Hematopoietic multipotent progenitor cell treated with erythropoietin and hydrocortisone succinate and interleukin-3 and kit ligand, for 17 days (in vitro differentiated cells): ENCODE measurements at places on chromosomes 7 and 10.

DNA sequence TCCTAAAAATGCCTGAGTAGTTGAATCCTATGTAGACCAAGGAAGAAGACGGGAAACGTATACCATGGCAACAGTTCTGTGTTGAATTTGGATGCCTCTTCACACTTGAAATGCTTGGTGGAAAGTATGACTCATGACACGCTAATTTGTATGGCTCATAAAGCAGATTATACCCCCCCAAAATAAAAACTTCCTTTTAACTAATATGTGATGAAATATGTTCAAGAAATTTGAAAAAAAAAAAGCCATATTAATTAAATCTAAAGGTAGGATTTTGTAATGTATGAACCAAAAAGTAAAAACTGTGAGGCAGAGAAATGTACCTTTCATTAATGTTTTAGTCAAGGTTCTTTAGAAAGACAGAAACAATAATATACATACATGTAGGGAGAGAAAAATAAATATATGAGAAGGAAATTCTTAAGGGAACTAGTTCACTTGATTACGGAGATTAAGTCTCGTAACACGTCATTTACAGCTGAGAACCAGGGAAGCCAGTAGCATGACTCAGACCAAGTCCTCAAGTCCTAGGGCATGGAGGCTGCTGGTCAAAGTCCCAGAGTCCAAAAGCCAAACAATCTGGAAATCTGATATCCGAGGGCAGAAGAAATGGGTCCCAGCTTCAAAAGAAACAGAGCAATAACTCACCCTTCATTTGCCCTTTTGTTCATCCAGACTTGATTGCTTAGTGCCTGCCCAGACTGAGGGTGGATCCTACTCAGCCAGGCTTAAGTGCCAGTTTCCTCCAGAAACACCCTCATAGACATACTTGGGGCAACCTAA lies 485.1 kb downstream of the SEMA3D start:
- DNase-seq, result no peak

GRCh38 chr7:20224025-20224424 lies 6.8 kb upstream of the MACC1 start:
- no peak for DNase-seq

GRCh38 chr10:131495224-131495623 lies 183.7 kb upstream of the TCERG1L start:
- DNase-seq, result no peak

DNA sequence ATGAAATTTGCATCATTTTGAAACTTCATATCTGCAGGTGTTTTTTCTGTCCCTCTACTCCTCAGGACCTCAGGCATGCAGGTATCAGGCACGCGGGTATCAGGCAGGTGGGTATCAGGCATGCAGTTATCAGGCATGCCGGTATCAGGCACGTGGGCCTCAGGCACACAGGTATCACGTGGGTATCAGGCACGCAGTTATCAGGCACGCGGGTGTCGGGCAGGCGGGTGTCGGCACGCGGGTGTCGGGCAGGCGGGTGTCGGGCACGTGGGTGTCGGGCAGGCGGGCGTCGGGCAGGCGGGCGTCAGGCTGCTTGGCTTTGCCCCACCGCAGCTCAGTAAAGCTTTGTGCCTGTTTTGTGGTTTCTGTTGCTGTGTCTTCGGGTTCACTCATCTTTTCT lies 8.7 kb downstream of the SPRN start:
- DNase-seq, result no peak

GRCh38 chr10:89846281-89846630 lies 144.9 kb downstream of the KIF20B start:
- DNase-seq, result no peak

DNA sequence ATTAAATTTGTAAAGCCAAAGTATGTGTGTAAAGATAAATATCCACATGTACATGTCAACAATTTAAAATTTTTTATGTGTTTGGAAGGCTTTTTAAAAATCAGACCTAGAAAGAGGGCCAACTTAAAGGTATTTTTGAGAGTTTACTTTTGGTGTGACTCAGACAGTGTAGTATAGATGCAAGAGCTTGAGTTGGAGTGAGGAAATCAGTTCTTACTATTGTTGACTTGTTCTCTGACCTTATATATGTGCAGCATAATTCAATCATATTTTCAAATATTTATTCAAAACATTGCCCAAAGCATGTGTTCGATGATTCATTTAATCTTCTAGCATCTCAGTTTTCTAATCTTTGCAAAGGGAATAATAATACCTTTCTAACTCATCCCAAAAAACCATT lies 243.7 kb upstream of the PRKCQ start:
- DNase-seq, result no peak

GRCh38 chr10:4333459-4333894 lies 492.5 kb upstream of the AKR1E2 start:
- no peak for DNase-seq

DNA sequence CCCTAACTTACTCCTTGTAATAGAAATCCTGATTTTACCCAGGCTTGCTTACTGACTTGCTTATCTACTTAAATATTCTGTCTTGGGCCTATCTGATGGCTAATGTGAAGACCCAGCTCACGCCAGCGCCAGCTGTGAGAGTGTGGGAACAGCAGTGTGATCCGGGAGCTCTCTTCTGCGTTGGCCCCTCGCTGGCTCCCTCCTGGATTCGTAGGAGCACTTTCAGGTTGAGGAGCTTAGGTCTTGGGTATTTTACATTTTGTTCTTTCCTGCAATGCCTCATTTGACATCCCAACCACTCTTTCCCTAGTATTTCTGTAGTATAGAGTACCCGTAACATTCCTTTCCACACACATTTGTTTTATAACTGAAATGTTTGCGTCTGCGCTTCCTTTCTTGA lies 51.7 kb downstream of the CREM start:
- DNase-seq, result no peak

- no peak for DNase-seq
Measured at GRCh38 chr10:59124187-59124586, 52.3 kb upstream of the PHYHIPL start.

GRCh38 chr10:96513305-96513697 lies 425 bp downstream of the TLL2 start:
- DNase-seq, result no peak

DNA sequence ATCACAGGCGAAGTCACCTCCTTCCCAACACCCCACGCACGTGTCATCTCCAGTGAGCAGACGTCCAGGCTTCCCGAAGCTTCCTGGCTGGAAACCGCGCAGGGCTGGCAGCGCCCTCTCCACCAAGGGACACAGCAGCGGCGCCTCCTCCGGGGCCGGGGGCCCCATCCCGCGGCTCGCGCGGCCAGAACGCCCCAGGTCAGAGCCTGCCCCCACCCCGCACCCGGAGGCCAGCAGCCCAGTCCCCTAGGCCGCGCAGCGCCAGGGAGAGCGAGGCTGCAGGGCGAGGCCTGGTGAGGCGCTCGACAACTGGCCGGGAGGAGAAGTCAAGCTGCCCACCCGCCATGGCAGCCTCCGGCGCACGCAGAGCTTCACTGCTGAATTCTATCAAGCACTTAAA lies 247.0 kb downstream of the SEMA3D start:
- no peak for DNase-seq

- DNase-seq, result no peak
Measured at GRCh38 chr10:124996854-124997215, 54.9 kb downstream of the ZRANB1 start.

DNA sequence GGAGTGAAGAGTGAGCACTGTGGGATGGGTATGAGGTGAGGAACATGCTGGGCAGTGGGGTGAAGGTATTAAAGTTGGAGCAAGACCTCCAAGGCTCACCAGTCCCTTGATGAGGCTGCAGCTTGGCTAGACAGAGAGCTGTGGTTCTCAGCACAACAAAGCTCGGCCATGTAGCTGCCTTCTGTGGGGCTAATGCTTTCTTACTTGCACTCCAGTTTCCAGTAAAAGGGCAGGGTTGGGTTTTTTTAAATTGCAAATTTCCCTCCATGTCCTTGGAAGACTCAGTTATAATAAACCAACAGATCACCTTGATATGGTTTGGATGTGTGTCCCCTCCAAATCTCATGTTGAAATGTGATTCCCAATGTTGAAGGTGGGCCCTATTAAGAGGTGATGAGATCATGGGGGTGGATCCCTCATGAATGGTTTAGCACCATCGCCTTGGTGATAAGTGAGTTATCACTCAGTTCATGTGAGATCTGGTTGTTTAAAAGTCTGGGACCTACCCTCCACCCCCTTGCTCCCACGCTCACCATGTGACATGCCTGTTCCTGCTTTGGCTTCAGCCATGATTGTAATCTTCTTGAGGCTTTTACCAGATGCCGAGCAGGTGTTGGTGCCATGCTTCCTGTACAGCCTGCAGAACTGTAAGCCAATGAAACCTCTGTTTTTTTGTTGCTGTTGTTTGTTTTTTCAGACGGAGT lies 55.9 kb downstream of the ATXN7L1 start:
- no peak for DNase-seq

GRCh38 chr7:138662076-138662990 lies 38.8 kb downstream of the SVOPL start:
- DNase-seq, result no peak

DNA sequence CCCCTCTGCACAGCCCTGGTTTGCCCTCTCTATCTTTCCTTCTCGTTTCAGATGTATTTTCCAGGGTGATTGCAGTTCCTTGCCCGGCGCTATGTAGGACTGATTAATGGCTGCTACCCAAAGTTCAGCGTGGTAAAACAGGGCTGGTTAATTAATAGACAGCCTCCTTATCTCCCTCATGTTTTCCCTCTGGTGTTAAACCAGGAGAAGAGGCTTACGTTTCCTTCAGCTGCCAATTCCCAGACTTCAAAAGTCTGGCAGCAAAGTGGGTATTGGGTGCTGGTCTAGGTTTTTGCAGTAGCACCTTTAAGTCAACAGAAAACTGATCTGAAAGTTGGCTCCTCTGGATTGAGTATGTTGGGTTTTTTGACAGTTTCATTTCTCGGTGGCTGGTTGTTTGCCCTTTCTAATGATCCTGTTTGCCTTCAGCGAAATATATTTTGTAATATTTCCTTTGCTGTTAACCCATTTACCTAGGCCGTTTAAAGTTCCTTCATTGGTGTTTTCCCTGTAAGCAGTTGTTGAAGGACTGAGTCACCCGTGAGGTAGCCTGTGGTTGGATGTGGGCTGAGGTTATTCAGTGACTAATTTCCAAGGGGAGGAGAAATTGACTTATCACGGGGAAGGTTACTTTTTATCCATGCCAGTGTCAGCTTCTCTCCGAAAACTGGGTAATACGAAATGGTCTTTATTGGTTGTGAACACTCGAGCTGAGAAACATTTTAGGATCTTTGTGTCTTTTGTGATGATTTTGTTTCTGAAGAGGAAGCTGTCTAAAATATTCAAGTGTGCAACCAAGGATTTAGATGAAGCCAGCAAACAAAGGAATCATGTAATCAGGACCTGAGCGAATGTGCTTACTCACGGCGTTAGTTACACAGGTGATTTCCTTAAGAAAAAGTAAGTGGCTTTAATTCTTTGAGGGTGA lies 257.2 kb downstream of the KIAA1217 start:
- DNase-seq, result no peak

DNA sequence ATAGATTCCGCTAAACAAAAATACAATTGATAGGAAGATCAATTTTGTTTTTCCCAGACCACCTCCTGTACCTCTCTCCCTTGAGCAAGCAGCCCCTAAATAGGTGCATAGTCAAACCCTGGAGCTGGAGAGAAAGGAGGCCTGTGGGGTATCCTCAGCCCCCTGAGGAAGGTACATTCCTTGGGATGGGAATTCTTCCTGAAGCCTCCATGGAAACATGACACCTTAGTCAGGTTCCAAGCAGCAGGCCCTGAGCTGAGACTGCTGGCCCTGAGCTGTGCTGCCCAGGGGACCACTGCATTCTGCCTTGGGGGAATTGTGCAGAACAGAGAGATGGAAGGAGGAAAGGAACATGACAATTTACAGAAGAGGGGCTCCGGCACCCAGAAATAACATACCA lies 7.4 kb downstream of the HNRNPF start:
- DNase-seq, result no peak

- no peak for DNase-seq
Measured at GRCh38 chr10:104417637-104418292, 64.1 kb downstream of the CFAP58 start.

- no peak for DNase-seq
Measured at GRCh38 chr10:72321248-72322029, 33.3 kb downstream of the DNAJB12 start.

DNA sequence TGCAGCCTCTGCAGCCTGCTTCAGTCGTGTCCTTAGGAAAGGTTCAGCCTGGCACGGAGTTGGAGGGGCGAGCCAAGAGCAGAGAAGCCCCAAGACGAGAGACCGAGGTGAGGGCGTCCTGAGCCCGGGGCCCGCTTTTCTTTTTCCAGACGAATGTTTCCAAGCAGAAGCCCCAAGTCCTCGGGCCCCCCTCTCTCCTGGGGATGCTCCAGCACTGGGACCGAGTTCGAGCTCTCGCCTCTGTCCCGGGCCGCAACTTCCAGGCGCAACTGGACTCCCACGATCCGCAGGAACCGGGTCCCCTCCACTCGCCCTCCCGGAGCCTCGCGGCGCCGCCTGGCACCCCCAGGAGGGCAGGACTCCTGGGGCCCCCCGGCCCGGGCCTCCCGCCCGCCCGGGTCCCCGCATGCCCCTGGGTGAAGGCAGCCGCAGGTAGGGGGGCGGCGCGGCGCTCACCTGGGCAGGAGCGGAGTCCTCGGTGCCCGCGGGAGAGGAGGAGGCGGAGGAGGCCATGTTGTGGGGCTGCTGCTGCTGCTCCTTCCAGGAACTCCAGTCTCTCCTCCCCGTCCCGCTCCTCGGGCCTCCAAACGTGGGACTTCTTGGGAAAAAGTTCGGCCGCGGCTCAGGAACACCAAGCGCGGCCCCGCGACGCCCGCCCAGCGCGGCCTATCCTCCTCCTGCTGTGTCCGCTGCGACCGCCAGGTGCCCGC lies 45.3 kb upstream of the CDK1 start:
- no peak for DNase-seq

- no peak for DNase-seq
Measured at GRCh38 chr7:12586271-12586670, 15.8 kb downstream of the SCIN start.

DNA sequence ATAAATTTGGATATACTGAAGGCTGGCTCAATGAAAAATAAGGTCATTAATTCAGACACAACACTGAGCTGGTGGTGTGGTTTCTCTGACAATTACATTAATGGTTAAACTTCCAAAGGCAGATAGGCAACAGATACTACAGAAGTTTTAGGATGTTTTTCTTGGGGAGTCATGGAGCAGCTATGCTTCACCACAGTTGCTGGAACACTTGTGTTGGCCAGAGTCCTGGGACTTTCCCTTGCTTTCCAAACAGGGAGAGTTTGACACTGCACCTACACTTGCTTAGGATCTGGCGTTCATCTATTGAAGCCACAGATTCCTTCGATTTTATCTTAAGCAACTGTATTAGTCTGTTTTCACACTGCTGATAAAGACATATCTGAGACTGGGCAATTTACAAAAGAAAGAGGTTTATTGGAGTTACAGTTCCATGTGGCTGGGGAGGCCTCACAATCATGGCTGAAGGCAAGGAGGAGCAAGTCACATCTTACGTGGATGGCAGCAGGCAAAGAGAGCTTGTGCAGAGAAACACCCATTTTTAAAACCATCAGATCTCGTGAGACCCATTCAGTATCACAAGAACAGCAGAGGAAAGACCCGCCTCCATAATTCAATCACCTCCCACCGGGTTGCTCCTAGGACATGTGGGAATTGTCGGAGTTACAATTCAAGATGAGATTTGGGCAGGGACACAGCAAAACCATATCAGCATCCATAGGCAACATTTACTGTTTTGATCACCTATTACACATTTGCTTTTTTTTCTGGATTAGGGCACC lies 27.8 kb upstream of the TMEM178B start:
- DNase-seq, result no peak

- no peak for DNase-seq
Measured at GRCh38 chr7:67738958-67739357, 742.3 kb downstream of the TYW1 start.

GRCh38 chr7:100951888-100952560 lies 2.7 kb downstream of the MUC3A start:
- no peak for DNase-seq
